Colonic mucosa (tissue), 4 donors: ENCODE measurements at places on chromosomes 16 and 17.

DNA sequence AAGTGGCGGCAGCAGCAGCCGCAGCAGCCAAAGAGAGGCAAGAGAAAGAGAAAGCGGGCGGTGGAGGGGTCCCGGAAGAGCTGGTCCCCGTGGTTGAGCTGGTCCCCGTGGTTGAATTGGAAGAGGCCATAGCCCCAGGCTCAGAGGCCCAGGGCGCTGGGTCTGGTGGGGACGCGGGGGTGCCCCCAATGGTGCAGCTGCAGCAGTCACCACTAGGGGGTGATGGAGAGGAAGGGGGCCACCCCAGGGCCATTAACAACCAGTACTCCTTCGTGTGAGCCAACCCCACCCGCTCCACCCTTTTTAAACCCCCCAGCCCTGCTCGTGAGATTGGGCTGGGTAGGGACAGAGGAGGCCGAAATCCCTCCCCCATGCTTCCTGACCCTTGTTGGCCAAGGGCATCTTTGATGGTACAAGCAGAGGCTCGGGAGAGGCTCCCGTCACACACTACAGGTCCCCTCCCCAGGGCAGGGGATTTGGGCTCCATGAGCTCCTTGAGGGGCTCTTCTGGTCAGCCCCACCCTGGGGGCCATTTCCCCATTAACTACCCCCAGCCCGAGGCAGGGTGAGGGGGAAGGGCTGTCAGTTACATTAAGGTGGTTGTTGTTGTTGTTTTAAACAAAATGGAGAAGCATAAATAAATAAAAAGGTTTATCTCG is 4.6 kb upstream of the ATP2A1 start:
- H3K4me3 ChIP-seq, result no peak overlapping the region
- H3K27ac ChIP-seq, result no peak overlapping the region
- peaks cover 6% of the 10 kb centered on the region for H3K36me3 ChIP-seq
- no peaks in the 10 kb centered on the region for H3K4me1 ChIP-seq

GRCh38 chr16:60553090-60553757 is 1483.0 kb downstream of the CDH8 start:
- DNase-seq, result no peak
- no peak overlapping the region for H3K4me3 ChIP-seq
- no peak overlapping the region for H3K27ac ChIP-seq
- no peaks in the 10 kb centered on the region for H3K36me3 ChIP-seq
- no peaks in the 10 kb centered on the region for H3K27me3 ChIP-seq

DNA sequence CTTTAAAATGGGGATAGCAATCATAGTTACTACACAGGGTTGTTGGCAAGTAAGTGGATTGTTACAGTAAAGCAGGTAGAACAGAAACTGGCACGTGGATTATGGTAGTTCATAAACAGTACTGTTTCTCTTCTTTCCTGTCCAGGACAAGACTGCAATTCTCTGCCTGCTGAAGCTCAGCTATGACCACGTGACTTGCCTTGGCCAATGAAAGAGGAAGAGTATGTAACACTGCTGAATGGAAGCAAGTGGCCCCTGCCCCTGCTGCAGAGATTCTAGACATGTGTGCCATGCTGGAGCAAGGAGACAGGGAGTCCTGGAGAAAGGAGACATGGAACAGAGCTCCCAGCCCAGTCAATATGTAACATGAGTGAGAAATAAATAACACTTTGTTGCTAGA is 66.6 kb upstream of the TOX3 start:
- H3K27me3 ChIP-seq, result no peaks in the 10 kb centered on the region
- H3K27ac ChIP-seq, result no peak overlapping the region
- DNase-seq, result no peak

DNA sequence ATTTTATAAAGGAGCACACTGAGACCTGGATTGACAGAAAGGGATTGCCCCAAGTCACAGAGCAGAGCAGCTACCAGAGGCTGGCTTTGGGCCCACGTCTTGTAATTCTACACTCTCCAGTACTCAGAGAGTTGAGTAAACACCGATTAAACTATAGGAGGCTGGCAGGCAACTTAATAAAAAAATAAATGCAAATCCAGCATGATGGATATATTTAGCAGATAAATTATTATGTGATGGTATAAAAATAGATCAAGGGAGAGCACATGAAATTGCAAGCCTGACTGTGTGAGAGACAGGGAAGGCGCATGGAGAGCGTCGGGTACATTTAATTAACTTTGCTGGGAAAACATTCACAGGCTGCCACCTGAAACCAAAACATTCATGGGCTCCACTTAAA is 87.7 kb upstream of the CCL2 start:
- H3K27ac ChIP-seq, result no peak overlapping the region
- H3K36me3 ChIP-seq, result no peaks in the 10 kb centered on the region
- H3K4me1 ChIP-seq, result no peaks in the 10 kb centered on the region
- no peaks in the 10 kb centered on the region for H3K27me3 ChIP-seq
- no peak overlapping the region for H3K4me3 ChIP-seq

DNA sequence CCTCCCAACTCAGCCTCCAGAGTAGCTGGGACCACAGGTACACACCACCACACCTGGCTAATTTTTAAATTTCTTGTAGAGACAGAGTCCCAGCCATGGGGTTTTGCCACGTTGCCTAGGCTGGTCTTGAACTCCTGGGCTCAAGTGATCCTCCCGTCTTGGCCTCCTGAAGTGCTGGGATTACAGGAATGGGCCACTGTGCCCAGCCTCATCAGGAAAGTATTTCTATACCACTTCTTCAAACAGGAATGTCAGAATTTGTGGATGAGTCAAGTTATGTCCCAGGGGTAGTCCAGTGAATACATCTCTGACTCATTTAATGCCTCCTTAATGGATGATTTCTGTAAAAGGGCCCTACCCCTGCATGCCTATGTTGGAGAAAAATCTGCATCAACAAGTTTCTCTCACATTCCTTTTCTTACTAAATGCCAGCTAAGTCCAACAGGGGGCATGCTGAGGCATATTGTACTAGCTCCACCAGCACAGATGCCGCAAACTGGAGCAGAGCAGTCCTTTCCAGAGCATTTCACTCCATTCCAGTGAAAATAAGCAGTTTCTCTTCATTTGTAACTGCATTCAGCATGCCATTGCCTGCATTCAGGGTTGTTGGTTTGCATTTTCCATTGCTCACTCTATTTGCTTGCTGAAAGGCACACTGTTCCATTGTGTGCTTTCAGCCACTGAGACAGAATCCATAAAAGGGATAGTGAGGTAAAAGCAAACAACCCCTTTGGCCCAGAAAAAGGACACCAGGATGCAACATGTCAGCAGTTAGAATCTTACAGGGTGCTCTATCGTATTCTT is 5.3 kb upstream of the CAVIN1 start:
- H3K4me1 ChIP-seq, result no peaks in the 10 kb centered on the region
- H3K4me3 ChIP-seq, result no peak overlapping the region
- DNase-seq, result peak; percentile 70
